Stimulated activated CD4-positive, alpha-beta T cell treated with anti-CD3 and anti-CD28 coated beads, TNF-alpha, amount 100 ng/mL, for 1 hour (primary cell): ENCODE measurements at places on chromosomes 3 and 15.

DNA sequence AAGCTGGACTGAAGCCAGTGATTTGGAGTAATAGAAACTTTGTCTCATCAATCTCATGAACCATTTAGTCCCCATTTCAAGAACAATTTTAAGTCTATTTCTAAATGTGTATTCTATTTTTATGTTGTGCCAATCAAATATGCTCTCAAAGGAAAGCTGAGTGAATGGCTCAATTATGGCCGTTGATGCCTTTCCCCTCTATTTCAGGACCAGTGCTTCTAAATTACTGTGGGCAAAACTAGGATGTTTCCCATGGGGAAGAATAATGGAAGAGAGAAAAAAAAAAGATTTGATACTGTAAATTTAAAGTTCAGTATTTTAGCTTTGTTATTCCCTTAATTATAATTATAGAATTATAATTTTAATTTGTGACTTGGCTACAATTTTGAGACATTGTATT, 110.1 kb downstream of the CADM2 start:
- no peak for DNase-seq

GRCh38 chr3:53174346-53175250, 13.6 kb downstream of the PRKCD start:
- no peak for DNase-seq

- DNase-seq, result no peak
Observed at GRCh38 chr15:49495993-49496753, 73.1 kb downstream of the FGF7 start.

DNA sequence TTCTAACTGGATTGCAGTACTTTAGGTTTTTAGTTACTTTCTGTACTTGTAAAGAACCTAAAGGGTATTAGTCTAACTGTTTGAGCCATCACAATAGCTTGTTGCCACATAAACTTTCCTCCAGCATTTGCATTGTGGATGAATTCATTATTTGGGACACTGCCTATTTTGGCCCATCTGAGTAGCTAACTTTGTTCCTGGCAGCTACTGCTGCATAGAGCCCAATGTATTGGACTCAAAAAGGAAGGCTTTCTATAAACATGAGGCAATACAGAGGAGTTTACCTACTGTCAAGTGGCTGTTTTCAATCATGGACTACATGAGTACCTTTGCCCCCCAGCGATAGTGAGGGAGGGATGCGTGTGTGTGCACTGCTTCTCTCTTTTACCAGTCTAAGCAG, 1.9 kb downstream of the ROBO2 start:
- DNase-seq, result no peak
